GM23338 (cell line): ENCODE measurements at places on chromosomes 6 and 20. TPM values are rescaled to one million over a fixed set of nuclear protein-coding genes. Genes with fewer than 3 reads are reported as not detected.
A peak's percentile ranks its signal among the peaks of the same experiment; 100 is the strongest.

DNA sequence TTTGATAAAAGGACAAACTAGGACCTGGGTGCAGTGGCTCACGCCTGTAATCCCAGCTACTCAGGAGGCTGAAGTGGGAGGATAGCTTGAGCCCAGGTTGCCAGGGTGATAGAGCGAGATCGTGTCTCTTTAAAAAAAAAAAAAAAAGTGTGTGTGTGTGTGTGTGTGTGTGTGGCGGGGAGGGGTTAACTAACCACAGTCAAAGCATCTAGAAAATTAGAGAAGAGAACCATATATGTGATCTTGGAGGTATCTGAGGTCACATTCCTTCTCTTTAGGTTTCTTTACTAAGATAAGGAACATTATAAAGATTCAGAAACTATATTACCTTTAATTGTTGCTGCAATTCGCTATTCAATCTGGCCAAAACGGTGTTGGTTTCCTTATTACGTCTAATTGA, 80.9 kb downstream of the REPS1 start:
- DNase-seq = no peak

Gene SAMD3
- total RNA-seq = 3.8 and 4.9 TPM in 2 replicates

GRCh38 chr6:56232436-56232835, 14.9 kb downstream of the COL21A1 start:
- DNase-seq = no peak

DNA sequence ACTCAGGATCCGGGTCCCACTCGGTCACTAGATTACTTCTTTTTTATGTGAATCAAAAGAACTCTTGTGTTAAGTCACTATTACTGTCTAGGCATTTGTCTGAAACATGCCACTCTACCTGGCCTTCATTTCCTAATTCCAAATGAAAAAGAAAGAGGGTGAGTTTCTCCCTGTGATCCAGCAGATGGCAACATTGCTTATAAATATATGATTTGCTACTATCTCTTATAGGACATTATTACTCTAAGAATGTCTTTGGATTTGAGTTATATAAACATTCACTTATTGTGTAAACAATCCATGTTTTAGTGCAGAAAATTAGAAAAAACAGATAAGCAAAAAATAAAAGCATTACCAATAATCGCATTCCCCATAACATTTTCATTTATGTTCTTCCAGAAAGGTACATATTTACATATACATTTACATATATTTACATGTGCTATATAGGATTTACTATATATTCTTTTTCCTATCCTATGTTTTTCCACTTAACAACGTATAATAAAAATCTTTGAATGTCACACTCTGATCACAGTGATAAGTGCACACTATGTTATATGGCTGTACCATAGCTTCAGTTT, 66.9 kb downstream of the FAXC start:
- peak; percentile 49 for DNase-seq

Gene MRAP2
- total RNA-seq = 10.2 and 13.5 TPM in 2 replicates

GRCh38 chr6:11243861-11244260, 11.4 kb upstream of the NEDD9 start:
- DNase-seq = no peak

Gene DYNLT2
- total RNA-seq = 2.8 and 3.3 TPM in 2 replicates

- peak; percentile 44 for DNase-seq
Observed at GRCh38 chr6:36834576-36835341, 4.5 kb downstream of the CPNE5 start.

DNA sequence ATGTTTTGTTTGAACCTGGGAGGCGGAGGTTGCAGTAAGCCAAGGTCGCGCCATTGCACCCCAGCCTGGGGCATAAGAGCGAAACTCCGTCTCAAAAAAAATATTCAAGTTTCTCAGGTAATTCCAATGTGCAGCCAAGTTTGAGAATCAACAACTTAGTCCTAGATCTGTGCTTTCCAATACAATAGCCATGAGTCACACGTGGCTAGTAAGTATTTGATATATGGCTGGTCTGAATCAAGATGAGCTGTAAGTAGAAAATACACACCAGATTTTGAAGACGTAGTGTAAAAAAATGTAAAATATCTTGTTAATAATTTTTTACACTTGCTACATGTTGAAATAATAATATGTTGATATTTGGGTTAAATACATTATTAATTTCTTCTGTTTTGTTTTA, 35.0 kb upstream of the BTBD3 start:
- DNase-seq = no peak

- no peak for DNase-seq
Observed at GRCh38 chr6:18192026-18192425, 36.8 kb downstream of the KDM1B start.

DNA sequence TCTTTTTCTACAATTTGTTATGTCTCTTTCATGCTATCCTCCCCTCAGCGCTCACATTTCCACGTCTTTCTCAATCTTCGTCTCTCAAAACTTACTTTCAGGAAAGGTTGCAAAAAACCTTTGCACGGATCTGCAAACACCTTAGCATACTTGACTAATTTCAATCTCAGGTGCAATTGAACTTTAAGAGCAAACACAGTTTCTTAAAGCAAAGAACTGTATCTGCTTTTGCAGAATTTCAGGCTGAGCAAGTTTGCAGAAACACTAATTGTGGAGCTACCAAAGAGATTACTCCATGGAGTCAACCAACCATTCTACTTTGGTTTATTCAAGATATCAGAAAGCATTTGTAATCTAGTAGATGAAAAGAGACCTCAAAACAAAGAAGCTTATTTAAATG, 668.2 kb upstream of the MARCKS start:
- no peak for DNase-seq

Gene MAN1A1
- 7.0 and 8.7 TPM in 2 replicates for total RNA-seq

Gene PBOV1
- total RNA-seq = not detected in 2 replicates

Gene LMBRD1
- 20.3 and 25.5 TPM in 2 replicates for total RNA-seq

GRCh38 chr6:132399376-132400074, 1.8 kb downstream of the MOXD1 start:
- DNase-seq = no peak

Gene PRRC2A
- 223 and 273 TPM in 2 replicates for total RNA-seq

Gene NT5E
- total RNA-seq = 0.50 and 1.5 TPM in 2 replicates

GRCh38 chr6:89057759-89058158, 22.8 kb upstream of the PNRC1 start:
- DNase-seq = peak; percentile 40

GRCh38 chr6:76592566-76592965, 520.1 kb upstream of the IMPG1 start:
- no peak for DNase-seq

- peak; percentile 71 for DNase-seq
Observed at GRCh38 chr20:14860410-14860814, 523.0 kb upstream of the FLRT3 start.

DNA sequence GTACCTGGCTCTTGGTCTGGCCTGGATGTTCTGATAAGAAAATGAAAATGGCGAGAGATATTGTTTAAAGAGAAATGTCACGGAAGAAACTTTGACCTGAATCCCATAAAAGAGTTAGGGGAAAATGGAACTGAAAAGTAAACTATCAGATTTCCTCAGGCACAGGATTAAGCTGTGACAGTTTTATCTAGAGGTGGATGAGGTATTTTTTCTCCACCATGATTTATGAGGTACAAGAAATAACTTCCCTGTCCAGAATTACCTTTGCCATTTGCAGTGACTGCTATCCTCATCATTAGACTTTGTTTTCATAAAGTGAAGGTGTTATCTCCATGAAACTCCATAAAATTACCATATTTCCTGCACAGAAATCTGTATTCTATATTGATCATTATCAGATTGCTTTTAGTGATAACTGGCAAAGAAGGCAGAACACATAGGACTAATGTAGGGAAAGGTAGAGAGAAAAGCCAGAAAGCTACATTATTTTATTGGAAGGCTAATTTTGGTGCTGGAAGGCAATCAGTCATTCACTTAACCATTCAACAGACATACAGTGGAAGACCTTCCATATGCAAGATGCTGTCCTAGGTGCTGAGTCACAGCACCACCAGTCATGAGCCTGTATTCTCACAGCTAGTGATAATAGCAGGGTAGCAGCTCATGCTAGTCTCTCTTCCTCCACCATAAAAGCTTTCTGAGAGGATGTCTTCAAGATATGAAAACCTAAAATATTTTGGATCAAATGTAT, 427.3 kb upstream of the CITED2 start:
- DNase-seq = peak; percentile 38

Gene OLIG3
- 0.27 and 1.1 TPM in 2 replicates for total RNA-seq

- no peak for DNase-seq
Observed at GRCh38 chr6:38077488-38078030, 258.0 kb downstream of the ZFAND3 start.

GRCh38 chr6:166921570-166921969, 34.8 kb downstream of the RNASET2 start:
- no peak for DNase-seq

Gene IL17A
- not detected in 2 replicates for total RNA-seq

Gene FLRT3
- 0.17 and 0.19 TPM in 2 replicates for total RNA-seq

- no peak for DNase-seq
Observed at GRCh38 chr20:4763723-4764510, 42.2 kb downstream of the PRND start.

GRCh38 chr6:26087284-26088115, at the start of gene HFE:
TSS of gene HFE (plus strand) at chr6:26087429. CDS start at chr6:26087441, 12 bp downstream.
- DNase-seq = peak; percentile 74

DNA sequence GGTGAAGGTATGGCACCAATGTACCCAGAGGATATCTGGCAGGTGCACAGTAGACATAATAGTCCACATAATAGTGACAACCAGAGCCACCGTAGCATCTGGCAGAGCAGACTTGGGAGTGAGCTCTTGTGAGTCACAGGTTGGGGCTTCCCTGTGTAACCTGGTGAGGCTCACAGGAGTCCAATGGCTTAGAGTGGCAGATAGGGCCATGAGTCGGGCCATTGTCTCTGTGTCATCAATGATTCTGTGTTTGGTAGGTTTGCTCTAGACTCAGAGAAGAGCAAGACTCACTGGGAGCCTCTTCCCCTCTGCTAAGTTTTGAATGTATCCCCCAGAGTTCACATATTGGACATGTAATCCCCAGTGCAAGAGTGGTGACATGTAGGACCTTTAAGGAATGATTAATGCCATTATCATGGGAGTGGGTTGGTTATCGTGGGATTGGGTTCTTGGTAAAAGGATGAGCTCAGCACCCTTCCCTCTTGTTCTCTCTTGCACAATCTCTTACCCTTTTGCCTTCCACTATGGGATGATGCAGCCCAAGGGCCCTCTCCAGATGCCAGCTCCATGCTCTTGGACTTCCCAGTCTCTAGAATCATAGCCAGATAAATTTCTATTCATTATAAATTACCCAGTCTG, 22.6 kb upstream of the SIRPA start:
- no peak for DNase-seq

GRCh38 chr20:23583526-23583925, 15.2 kb upstream of the CST9L start:
- DNase-seq = peak; percentile 11

GRCh38 chr6:137102851-137103492, 58.2 kb upstream of the IL20RA start:
- no peak for DNase-seq

DNA sequence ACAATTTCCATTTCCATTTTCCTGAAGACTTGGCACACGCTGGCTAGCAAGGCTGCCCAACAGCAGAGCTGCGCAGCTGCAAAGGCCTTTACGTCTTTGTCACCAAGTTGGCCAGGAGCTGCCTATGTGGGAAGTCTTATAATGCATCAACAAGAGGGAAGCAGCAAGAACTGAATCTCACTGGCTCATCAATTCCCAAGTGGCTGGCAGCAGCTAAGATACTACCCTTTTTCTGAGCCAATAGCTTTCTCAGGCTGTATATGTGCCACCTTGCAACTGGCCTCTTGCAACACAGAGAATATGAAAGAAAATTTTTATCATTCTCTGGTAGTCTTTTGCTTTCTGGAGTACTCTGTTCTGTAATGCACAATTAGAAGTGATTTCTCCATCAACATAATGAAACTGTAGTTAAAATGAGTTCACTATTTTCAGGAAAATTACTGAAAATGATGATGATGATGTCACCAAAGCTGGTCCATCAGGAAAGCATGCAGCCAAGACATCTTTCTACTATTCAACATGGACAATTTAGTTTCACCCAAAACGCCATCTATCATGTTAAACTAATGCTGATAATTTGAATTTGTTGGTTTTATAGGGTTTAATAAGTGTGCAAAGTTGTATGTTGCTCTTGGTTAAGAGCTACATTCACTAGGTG, 97.3 kb upstream of the FOXA2 start:
- DNase-seq = no peak

- no peak for DNase-seq
Observed at GRCh38 chr6:64041373-64041772, 405.8 kb downstream of the PHF3 start.

- no peak for DNase-seq
Observed at GRCh38 chr6:163667372-163668060, 253.0 kb downstream of the QKI start.

DNA sequence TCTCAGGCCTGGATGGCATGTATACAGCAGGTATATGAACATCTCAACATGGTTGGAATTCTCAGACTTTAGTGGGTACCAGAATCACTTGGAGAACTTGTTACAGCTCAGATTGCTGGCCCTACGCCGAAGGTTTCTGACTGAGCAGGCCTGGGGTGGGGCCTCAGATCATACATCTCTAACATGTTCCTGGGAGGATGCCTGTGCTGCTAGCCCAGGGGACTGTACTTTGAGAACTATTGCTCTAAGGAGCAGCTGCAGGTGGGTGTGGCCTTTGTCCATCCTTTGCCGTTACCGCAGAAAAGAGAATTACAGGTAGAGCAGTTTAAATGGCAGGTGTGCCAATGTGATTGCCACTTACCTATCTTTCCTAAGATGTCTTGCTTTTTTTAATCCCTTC, 310.5 kb upstream of the JAG1 start:
- DNase-seq = no peak

Gene PDYN
- 0.24 and 0.47 TPM in 2 replicates for total RNA-seq

DNA sequence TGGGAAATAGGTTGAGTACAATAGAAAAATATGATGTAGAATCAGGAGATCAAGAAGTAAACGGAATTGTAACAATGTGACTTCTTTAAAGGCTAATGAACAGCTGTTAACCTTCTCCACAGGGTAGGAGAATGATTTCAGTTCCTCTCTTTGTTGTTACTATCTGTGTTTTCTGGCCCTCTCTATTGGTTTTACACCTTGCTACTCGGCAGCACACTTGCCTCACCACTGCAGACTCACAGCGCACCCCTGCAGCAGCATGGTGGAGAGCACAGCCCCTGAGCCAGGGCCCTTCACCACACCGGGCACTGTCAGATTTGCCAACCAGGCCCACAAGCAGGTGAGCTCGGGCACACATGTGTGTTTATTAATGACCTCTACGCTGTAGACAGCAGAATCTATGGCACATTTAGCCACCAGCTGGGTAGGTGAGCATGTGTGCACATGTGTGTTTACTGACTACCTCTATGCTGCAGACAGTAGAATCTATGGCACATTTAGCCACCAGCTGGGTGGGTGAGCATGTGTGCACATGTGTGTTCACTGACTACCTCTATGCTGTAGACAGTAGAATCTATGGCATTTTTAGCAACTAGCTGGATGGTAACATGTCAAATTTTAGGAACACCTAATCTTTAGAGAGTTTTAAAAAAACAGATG, 16.8 kb downstream of the SFT2D1 start:
- DNase-seq = peak; percentile 23
